ENCODE measurements at places on chromosomes 3 and 15.
A peak's percentile ranks its signal among the peaks of the same experiment; 100 is the strongest.

GRCh38 chr15:75193976-75194375, 7.7 kb upstream of the C15orf39 start:
- DNase-seq: no peak

DNA sequence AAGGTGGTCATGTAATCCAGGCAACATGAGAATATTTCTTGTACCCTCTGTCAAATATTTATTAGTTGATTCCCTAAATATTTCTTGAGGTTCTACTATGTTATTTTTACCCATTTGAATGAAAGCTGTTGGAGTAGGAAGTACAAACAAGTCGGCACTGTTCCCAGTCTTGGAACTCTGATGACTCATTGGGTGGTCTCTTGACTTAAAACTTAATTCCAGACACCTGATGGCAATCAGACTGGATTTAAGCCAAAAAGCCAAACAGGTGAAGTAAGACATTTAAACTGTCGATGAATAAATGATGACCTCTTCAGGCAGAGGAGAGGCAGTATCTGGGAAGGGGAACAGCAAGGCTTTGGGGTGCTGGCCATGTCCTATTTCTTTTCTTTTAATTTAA, 22.8 kb downstream of the C2CD4A start:
- DNase-seq: no peak

DNA sequence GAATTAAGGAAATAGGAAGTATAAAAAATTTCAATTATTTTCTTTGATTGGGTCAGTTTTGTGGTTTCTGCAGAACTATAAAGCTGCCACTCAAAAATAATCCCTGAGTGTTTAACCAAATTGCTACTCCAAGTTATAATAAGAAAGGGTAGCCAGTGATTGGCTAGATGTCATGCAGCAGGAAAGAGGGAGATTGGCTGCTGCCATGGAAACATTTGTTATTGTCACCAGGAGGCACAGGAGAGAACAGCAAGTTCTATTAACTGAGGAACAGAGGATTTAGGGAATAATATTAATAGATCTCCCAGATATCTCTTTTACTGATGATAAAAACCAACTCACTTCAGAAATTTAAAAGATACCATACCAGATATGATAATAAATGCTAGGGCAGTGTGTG, 42.6 kb downstream of the CLDN1 start:
- no peak for DNase-seq

DNA sequence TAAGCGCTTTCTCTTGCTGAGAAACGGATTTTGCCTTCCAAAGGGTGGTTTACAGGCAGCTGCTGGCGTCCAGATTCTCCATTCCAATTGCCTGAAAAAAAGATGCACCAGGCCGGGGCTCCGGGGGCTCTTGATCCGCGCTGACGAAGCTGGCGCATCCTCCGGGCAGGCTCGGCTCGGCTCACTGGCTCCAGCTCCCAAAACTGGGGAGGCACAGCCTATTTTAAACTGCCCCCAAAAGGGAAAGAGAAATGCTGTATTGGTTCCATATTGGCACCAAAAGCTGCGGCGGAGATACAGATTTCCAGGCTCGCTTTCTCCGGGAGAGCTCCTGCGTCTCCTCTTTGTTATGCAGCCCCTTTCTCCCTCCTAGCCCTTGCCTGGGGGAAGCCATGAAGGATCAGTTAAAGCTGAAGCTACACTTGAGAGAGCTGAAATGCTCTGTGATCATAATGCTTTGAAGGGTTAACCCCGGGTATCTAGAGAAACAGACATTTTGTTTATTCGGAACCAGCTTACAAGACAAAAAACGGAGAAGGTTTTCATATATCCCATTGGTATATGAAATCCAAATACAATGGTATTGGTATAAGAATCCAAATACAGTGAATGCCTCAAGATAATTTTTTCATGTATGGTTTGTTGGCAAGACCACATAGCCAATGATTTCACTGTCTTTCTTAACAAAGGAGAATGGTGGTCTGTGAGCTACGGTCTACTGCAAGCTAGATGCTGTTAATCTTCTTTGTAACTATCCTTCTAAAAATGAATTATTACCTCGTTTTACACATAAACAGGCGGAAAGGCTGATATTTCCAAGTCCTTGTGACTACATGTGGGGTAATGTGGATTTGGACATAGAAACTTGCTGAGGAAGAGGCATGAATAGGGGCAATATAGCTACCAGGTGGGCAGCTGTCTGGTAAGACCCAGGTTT, 693 bp downstream of the CD200 start:
- no peak for DNase-seq

- no peak for DNase-seq
Observed at GRCh38 chr15:31528846-31529245, 202.2 kb downstream of the KLF13 start.

DNA sequence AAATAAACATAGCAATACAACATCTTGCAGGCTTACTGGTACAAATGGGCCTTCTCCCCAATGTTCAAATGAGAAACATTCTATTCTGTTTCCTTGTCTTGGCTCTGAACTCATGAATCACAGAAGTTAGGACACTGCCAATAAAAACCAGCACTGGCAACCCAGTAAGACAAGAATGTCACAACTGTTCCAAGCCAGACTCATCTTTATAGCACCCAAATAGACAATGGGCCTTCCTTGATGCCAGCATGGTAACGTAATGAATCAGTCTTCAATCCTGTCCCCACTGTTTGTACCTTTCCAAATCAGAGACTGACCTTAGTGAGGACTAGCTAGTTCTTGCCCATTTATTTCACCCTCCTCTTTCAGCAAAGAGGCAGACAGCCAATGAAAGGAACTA, 14.1 kb upstream of the RPS17 start:
- DNase-seq: peak; percentile 62

GRCh38 chr3:26682406-26682805, 59.8 kb downstream of the LRRC3B start:
- DNase-seq: no peak

DNA sequence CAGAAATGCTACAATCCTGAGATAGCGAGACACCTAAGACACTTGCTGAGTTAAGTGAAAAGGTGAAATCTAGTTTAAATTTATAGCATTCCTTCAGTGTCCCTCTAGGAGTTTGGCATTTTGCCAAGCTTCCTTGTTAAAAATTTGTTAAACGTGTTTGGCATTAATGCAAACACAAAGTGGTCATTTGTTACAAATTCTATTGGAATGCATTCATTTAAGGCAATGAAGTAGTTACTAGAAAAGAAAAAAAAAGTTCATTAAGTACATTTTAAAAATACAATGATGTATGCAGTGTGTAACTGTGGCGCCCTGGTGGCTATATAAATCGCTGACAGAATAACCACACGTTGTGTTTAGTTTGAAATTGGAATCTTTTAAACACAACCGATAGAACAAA, 31.3 kb upstream of the WNT5A start:
- no peak for DNase-seq

- DNase-seq: no peak
Observed at GRCh38 chr15:71461748-71462147, 346.5 kb downstream of the THSD4 start.

GRCh38 chr3:32553973-32554372, 16.7 kb downstream of the DYNC1LI1 start:
- DNase-seq: no peak

GRCh38 chr3:33312361-33312760, 35.1 kb downstream of the FBXL2 start:
- no peak for DNase-seq

GRCh38 chr3:57062101-57062631, 1.7 kb downstream of the SPATA12 start:
- DNase-seq: no peak

GRCh38 chr3:135366816-135367215, 571.8 kb downstream of the EPHB1 start:
- no peak for DNase-seq

DNA sequence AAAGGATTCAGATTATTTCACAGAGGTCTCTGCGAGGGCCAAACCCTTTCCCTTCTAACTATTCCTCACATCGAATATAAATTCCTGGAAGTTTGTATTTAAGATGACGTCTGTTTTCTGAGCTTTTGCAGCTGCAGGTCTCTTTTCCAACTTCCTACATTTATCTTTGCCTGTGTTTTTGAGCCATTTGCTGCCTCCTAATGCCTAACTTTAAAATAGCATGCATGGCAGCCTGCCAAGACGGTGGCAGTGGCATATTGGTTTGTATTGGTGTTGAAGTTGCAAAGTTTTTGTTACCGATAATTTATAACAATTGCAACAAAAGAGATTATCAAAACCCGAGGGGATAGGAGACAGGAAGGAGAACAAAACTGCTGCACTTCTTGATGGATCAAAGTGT, 187.1 kb upstream of the DNAJC19 start:
- DNase-seq: no peak

- no peak for DNase-seq
Observed at GRCh38 chr3:58502872-58503271, 11.0 kb downstream of the KCTD6 start.

GRCh38 chr3:156471431-156471830, 83.5 kb downstream of the SSR3 start:
- no peak for DNase-seq

DNA sequence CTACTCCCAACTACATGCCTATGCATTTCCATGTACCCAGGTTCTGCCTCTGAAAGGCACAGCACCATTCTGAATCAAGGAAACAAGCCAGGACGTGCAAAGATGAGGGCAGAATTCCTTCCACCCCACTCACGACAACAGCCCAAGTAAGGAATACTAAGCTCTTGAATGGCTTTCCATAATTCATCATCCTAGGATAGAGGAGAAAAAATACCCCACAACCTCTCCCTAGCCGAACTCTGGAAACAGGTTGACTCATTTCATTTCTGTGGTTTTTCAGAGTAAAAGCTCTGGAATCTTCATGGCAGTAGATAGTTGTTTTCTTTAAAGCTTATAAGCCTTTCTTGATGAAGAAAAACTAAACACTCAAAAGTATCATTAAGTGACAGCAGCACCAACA, 77.8 kb downstream of the PDZRN3 start:
- DNase-seq: peak; percentile 92

- no peak for DNase-seq
Observed at GRCh38 chr15:79922512-79923078, 25.8 kb upstream of the MTHFS start.

DNA sequence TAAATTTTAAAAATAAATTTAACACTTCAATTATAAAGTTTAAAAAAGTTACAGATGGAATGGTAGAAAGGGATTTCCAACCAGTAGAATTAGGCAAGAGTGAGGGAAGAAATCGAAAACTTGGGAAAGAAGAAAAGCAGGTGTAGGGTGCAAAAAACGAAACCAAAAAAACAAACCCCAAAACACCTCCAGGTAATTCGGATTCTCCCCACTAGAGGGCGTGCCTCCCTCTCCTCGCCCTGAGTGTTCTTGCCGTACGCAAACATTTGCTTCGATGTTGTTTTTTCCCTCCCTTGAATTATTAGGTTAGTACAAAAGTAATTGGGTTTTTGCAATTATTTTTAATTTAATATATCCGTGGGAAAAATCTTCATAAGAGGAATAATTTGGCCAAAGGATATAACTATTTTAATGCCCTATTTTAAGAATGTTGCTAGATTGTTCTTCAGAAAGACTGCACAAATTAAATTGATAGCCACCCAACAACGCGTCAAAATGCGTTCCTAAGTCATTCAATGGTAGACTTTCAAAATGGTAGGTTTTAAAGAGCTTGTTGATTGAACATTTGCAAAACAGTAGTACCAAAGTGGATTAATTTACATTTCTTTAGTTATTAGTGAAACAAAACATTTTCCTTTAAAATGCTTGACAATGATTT, 63.7 kb downstream of the SLC30A4 start:
- DNase-seq: peak; percentile 43

- no peak for DNase-seq
Observed at GRCh38 chr3:156721687-156722618, 47.6 kb downstream of the TIPARP start.

DNA sequence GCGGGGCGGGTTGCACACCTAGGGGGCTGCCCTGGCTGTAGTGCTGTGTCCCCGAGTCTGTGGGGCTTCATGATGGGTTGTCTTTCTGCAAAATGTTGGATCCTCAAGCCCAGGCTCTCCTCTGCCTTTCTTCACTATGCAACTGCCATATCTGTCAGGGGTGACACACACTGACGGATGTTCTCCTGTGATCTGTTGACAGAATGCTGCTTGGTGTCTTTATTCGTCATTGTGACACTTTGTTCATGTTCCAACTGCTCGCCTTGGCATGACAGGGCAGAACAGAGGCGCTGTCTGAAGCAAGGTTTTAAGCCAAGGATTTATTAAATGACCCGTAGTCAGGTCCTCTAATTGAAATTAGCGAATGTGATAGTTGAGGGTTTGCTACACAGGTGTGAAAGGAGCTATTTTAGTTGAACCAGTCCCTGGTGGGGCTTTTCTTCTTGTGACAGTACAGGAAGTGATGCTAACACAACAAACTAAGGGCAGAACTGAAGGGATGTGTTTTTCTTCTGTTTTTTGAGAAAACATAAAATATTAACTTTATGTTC, 173.4 kb downstream of the MCTP2 start:
- no peak for DNase-seq

- no peak for DNase-seq
Observed at GRCh38 chr3:100149713-100150415, 35.6 kb upstream of the FILIP1L start.

DNA sequence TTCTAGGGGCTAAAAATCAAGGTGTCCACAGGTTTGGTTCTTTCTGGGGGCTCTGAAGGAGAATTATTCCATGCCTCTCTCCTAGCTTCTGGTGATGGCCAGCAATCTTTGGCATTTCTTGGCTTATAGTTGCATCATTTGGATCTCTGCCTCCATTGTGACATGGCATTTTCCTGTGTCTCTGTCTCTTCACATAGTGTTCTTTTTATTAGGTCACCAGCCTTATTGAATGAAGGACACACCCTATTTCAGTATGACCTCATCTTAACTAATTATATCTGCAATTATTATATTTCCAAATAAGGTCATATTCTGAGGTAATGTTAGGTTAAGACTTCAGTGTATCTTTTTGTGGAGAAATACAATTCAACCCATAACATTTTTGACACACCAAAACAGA, 3.2 kb upstream of the GBE1 start:
- DNase-seq: no peak

DNA sequence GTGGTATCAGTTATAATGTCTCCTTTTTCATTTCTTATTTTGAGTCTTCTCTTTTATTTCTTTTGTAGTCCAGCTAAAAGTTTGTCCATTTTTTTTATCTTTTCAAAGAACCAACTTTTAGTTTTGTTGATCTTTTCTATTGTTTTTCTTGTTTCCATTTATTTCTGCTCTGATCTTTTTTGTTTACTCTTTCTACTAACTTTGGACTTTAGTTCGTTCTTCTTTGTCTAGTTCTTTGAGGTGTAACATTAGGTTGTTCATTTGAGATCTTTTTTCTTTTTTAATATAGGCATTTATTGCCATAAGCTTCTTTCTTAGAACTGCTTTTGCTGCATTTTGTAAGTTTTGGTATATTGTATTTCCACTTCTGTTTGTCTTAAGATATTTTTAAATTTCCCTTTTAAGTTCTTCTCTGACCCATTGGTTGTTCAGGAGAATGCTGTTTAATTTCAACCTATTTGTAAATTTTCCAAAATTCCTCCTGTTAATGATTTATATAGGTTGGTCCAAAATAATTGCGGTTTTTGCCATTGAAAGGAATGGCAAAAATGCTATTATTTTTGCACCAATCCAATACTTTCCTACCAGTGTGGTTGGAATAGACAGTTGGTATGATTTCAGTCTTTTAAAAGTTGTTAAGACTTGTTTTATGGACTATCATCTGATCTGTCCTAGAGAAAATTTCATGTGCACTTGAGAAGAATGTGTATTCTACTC, 51.2 kb downstream of the KAT2B start:
- no peak for DNase-seq

- no peak for DNase-seq
Observed at GRCh38 chr3:71879089-71879488, 94.1 kb upstream of the PROK2 start.
